Parietal lobe (tissue), 2 donors: ENCODE measurements at places on chromosomes 2 and 18. TPM values are rescaled to one million over a fixed set of nuclear protein-coding genes. Genes with fewer than 3 reads are reported as not detected.

The ADAM23 gene
- 37.2 TPM for total RNA-seq

The TGFA gene
- total RNA-seq, result 7.5 TPM

The PHOSPHO2 gene
- total RNA-seq, result 21.3 TPM

The GAL3ST2 gene
- 1.3 TPM for total RNA-seq

The RIF1 gene
- total RNA-seq, result 122 TPM

The LAMA1 gene
- 26.0 TPM for total RNA-seq

The IL1B gene
- total RNA-seq, result 2.2 TPM

The C2orf42 gene
- 30.4 TPM for total RNA-seq

The GALNT3 gene
- 7.8 TPM for total RNA-seq

The POTEC gene
- 0.31 TPM for total RNA-seq

The WDR54 gene
- 38.2 TPM for total RNA-seq

The MYL12B gene
- 143 TPM for total RNA-seq

The VSNL1 gene
- total RNA-seq, result 19.7 TPM

The ZNF532 gene
- 312 TPM for total RNA-seq

The ABCB11 gene
- 1.6 TPM for total RNA-seq

The TBR1 gene
- total RNA-seq, result 132 TPM
